ENCODE measurements at places on chromosomes 5 and 9. TPM values are rescaled to one million over a fixed set of nuclear protein-coding genes. Genes with fewer than 3 reads are reported as not detected.
A peak's percentile ranks its signal among the peaks of the same experiment; 100 is the strongest.

Gene LCP2
- 1.6 TPM for total RNA-seq

Gene FBP2
- total RNA-seq: 3.1 TPM

Gene RASGEF1C
- total RNA-seq: not detected

DNA sequence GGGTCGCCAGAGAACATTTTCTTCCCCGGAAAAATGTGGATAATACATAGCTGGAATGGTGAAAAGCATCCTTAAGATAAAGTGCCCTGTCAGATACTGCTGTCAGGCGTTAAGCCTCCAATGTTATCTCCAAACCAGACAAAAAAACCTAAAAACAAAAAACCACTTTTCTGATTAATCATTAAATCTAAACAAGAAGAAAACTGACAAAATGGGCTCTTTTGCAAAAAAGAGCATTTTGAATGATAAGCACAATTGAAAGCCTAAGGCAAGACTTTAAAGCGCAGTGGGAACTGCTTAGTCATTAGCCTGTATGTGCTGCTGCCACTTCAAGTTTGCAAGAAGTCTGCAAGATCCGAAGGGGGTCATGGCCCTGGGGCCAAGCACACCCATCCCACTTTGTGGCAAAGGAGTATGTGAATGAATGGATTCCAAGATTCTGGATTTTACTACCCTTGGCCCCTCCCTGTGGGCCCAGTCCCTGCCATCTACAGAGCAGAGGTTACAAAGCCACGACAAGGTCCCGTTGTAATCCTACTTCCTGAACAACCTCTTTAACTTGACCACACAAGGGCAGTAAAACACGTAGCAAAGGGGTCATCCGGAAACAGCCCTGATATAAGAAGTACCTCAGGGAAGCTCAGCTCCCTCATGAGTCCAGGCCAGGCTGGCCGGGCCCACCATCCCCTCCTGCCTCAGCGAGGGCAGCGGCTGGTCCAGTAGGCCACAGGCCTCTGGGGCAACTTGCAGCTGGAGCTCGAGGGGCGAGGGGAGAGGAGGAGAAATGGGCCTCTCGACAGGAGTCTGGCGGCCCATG lies 29.7 kb downstream of the SHB start:
- no peaks in the 10 kb centered on the region for H3K36me3 ChIP-seq
- H3K27ac ChIP-seq: peak overlapping the region; percentile 19
- H3K27me3 ChIP-seq: no peaks in the 10 kb centered on the region
- H3K4me1 ChIP-seq: peaks cover 85% of the 10 kb centered on the region
- no peak overlapping the region for H3K4me3 ChIP-seq

GRCh38 chr5:113937301-113937700 lies 423.8 kb downstream of the YTHDC2 start:
- DNase-seq: no peak
- no peaks in the 10 kb centered on the region for H3K27me3 ChIP-seq
- no peak overlapping the region for H3K4me3 ChIP-seq
- H3K36me3 ChIP-seq: no peaks in the 10 kb centered on the region
- no peak overlapping the region for H3K27ac ChIP-seq

GRCh38 chr9:132044176-132044875 lies 35.3 kb downstream of the MED27 start:
- no peaks in the 10 kb centered on the region for H3K27me3 ChIP-seq
- peaks cover 11% of the 10 kb centered on the region for H3K4me1 ChIP-seq
- no peaks in the 10 kb centered on the region for H3K36me3 ChIP-seq
- H3K4me3 ChIP-seq: no peak overlapping the region
- H3K27ac ChIP-seq: no peak overlapping the region

DNA sequence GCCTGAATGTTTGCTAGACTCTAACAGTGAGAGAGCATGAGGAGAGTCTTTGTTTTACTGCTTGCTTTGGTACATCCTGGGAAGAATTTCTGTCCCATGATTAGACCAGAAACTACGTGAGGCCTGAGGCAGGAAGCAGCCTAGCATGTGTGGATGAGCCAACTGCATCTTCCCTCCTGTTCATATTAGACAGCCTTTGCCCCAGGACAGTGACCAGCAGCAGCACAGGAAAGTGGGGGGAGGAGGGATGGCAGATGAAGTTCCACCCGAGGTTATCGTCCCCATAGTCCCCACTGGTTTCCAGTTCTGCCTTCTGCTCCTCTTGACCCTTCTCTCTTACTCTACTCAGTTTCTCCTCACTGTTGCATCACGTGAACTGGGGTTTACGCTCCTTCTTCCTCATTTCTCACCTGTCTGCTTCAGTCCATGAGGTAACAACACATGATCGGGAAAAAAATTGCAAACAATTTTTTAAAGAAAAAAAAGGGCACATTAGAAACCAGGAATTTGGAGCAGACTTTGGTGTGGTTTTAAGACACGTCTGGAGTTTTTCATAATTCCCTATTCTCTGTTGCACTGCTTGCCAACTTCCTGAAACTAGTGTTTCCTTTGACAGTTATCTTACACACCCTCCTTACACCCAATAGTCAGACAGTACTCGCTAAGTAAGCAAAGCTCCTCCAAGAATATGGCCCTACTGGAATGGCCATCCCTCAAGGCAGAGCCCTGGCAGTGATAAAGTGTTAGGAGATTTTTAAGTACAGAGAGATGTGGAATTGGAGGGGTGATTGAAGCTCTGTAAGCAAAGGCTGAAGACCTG lies 84.1 kb downstream of the SNX18 start:
- no peak overlapping the region for H3K4me3 ChIP-seq
- no peaks in the 10 kb centered on the region for H3K36me3 ChIP-seq
- no peak for DNase-seq
- no peaks in the 10 kb centered on the region for H3K4me1 ChIP-seq
- no peak overlapping the region for H3K27ac ChIP-seq

- no peaks in the 10 kb centered on the region for H3K27me3 ChIP-seq
- no peak overlapping the region for H3K27ac ChIP-seq
- no peaks in the 10 kb centered on the region for H3K4me1 ChIP-seq
- H3K36me3 ChIP-seq: no peaks in the 10 kb centered on the region
- no peak for DNase-seq
- H3K4me3 ChIP-seq: no peak overlapping the region
Observed at GRCh38 chr5:141954194-141954593, 3.8 kb downstream of the PCDH12 start.

DNA sequence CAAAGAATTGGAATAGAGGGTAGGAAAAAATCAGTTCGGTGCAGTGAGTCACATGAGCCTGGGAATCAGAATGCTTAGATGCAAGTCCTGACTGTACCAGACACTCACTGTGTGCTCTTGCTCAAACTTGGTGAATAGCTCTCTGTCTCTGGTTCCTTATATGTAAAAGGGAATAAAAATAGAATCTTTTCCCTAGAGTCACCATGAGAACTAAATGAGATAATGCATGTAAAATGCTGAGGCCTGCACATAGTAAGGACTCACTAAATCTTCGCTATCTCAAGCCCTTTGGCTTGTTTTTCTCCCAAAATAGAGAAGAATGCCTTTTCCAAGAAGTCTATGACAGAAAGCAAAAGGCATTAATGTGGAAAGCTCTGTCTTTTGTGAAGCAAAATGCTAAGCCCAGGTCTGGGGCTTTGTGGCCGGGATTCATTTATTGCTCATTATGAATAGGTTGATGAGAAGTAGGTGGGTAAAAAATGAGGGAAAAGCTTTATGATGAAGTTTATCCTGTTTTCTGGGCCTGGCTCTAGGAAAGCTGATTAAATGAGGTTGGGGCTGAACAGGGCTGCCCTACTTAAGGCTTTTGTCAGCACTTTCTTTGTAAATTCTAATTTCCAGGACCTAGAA lies 483.3 kb downstream of the DMAC1 start:
- no peak overlapping the region for H3K27ac ChIP-seq
- no peaks in the 10 kb centered on the region for H3K36me3 ChIP-seq
- no peak for DNase-seq
- H3K4me1 ChIP-seq: peaks cover 15% of the 10 kb centered on the region
- H3K27me3 ChIP-seq: no peaks in the 10 kb centered on the region
- H3K4me3 ChIP-seq: no peak overlapping the region

DNA sequence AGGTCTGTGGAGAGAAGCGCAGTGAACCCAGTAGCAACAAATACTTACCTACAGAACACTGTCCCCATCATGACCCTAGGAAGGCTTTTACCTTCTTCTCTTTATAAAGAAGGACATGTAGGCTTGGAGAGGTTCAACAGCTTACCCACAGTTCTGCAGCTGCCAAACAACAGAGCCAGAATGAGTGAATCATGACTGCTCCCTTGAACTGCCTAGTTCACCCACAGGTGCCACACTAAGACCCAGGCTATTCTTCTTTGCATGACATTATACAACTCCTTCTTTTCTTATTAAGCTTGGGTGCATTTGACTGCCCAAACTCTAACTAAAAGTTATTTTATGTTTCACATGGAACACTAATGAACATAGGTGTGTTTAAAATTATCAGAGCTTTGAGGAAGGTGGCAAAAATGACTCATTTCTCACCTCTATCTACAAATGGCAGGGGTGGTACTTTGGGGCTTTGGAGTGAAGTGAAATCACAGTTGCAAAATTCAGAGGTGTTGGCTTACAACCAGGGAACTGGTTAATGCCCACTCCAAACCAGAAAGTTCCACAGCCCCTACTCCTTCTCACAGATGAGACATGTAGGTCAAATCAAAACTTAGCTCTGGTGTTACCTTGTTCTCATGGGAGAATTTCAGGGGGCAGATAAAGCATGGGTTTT lies 201.6 kb downstream of the SEMA6A start:
- no peaks in the 10 kb centered on the region for H3K36me3 ChIP-seq
- H3K27ac ChIP-seq: no peak overlapping the region
- H3K4me1 ChIP-seq: peaks cover 13% of the 10 kb centered on the region

DNA sequence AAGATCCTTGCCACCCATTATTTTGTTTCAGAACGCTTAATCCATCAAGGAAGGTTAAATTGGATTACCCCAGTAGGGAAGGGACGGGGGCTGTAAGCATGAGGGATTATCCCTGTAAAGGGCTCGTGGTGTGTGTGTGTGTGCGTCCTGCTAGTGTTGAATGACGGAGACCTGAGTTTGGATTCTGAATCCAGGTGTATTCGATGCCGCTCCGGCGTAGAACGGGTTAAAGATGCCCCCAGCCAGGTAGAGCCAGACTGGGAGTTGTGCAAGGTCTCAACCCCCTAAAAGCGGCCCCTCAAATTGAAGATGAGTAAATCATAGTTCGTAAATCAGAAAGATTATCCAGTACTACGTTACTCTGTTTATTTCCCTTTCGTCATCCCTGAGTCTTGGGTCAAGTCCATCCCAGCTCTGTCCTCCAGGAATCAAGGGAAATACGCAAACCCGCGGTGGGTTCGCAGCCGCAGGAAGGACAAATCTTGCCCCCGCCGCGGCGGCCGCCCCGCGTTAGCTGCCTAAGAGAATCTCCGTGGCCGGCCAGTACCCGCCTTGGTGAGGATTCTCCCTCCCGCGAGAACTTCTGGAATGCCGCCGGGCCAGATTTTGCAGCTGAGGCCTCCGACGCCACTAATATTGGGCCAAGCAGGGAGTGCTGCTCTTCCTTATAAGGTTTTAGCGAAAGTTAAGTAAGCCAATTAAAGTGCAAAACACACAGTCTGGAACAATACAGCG lies 586 bp upstream of the MTAP start:
- peak; percentile 76 for DNase-seq
- H3K27ac ChIP-seq: peak overlapping the region; percentile 91
- peak overlapping the region; percentile 35 for H3K4me3 ChIP-seq
- peaks cover 25% of the 10 kb centered on the region for H3K4me1 ChIP-seq
- no peaks in the 10 kb centered on the region for H3K36me3 ChIP-seq
- H3K27me3 ChIP-seq: no peaks in the 10 kb centered on the region

- peaks cover 13% of the 10 kb centered on the region for H3K4me1 ChIP-seq
- no peaks in the 10 kb centered on the region for H3K27me3 ChIP-seq
- no peak within 1 kb of the TSS for H3K4me3 ChIP-seq
- H3K36me3 ChIP-seq: no peaks in the 10 kb centered on the region
- H3K27ac ChIP-seq: peak within 1 kb of the TSS; percentile 40
- DNase-seq: peak; percentile 62
Observed at GRCh38 chr5:141681695-141682641, at the start of gene ARAP3. TSS of gene ARAP3 (minus strand) at chr5:141682230. CDS start at chr5:141680486, 1,744 bp downstream.

- no peaks in the 10 kb centered on the region for H3K36me3 ChIP-seq
- H3K4me3 ChIP-seq: no peak overlapping the region
- no peaks in the 10 kb centered on the region for H3K4me1 ChIP-seq
- no peak for DNase-seq
- H3K27ac ChIP-seq: no peak overlapping the region
Observed at GRCh38 chr5:108560581-108560980, 178.7 kb upstream of the FBXL17 start.

GRCh38 chr9:130172161-130172857 lies at the start of gene NCS1:
TSS of gene NCS1 (plus strand) at chr9:130172404. CDS start at chr9:130172664, 260 bp downstream.
- H3K4me1 ChIP-seq: peaks cover 18% of the 10 kb centered on the region
- H3K36me3 ChIP-seq: no peaks in the 10 kb centered on the region
- DNase-seq: peak; percentile 82
- H3K27ac ChIP-seq: no peak within 1 kb of the TSS
- peak within 1 kb of the TSS; percentile 58 for H3K4me3 ChIP-seq

DNA sequence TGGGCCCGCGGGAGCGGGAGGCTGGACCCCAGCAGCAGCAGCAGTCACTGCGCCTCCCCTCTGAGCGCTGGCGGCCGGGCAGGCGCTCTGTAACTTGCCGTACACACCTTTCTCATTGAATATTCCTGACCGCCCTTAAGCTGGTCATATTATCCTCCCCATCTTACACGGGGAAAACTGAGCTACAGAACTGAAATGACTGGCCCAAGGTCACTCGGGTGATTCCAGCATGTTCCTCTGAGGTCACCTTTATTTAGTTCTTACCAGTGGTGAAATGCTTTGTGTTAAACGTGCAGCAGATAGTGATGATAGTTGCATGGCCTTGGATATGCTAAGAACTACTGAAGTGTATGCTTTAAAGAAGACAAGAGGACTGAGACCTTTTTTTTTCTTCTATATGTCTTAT lies 607 bp downstream of the UQCRQ start:
- H3K36me3 ChIP-seq: no peaks in the 10 kb centered on the region
- no peak for DNase-seq
- peak overlapping the region; percentile 61 for H3K4me3 ChIP-seq
- H3K27ac ChIP-seq: peak overlapping the region; percentile 95
- H3K27me3 ChIP-seq: no peaks in the 10 kb centered on the region

GRCh38 chr9:18017136-18017535 lies 438.3 kb downstream of the SH3GL2 start:
- no peak for DNase-seq
- H3K4me3 ChIP-seq: no peak overlapping the region
- H3K4me1 ChIP-seq: no peaks in the 10 kb centered on the region
- no peaks in the 10 kb centered on the region for H3K27me3 ChIP-seq
- H3K36me3 ChIP-seq: no peaks in the 10 kb centered on the region

DNA sequence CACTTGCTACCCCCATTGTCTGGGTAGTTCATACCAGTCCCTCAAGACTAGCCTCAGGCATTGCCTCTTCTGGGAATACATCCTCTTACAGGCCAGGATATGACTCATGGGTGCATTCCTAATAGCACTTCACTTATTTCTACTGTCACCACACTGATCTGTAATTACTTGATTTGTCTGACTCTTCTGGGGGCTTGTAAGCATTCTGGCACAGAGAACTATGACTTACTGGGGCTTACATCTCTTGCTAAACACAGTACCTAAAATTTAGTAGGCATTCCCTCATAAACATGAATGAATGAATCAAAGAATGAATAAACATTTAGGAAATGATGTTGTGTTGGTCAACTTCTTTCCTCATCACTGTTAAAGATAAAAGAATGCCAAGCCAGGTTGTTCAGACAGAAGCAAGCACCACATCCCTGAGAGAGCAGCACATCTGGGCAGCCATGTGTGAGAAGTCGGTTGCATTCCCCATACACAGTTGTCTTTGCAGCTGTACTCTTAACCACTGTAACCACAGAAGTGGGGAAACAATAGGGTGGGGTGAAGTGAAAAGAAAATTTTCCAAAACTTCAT lies 27.6 kb downstream of the IL7R start:
- H3K4me3 ChIP-seq: no peak overlapping the region
- H3K27me3 ChIP-seq: no peaks in the 10 kb centered on the region
- H3K36me3 ChIP-seq: no peaks in the 10 kb centered on the region
- no peaks in the 10 kb centered on the region for H3K4me1 ChIP-seq
- DNase-seq: no peak

- H3K27ac ChIP-seq: no peak overlapping the region
- H3K4me1 ChIP-seq: no peaks in the 10 kb centered on the region
- no peak for DNase-seq
- no peaks in the 10 kb centered on the region for H3K36me3 ChIP-seq
- H3K4me3 ChIP-seq: no peak overlapping the region
- H3K27me3 ChIP-seq: no peaks in the 10 kb centered on the region
Observed at GRCh38 chr9:96156171-96156974, 145.6 kb downstream of the HSD17B3 start.
